ENCODE measurements at places on chromosomes 2 and 18.

DNA sequence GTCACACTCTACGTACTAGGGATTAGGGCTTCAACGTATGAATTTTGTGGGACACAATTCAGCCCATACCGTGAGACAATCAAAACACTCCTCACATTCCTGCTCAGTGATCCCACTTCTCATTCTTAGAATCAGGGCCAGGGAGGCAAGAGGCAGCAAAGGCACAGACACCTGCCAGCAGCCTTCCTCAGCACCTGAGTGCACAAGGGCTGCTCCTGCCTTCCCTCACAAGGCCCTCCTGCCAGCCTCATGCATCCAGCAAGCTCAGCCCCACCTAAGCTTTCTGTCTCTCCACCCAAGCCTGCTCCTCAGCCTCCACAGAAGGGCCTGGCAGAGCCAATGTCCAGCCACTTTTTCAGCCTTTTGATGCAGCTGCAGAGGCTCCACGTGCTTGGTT, 141.6 kb downstream of the SP3 start:
- DNase-seq = no peak

DNA sequence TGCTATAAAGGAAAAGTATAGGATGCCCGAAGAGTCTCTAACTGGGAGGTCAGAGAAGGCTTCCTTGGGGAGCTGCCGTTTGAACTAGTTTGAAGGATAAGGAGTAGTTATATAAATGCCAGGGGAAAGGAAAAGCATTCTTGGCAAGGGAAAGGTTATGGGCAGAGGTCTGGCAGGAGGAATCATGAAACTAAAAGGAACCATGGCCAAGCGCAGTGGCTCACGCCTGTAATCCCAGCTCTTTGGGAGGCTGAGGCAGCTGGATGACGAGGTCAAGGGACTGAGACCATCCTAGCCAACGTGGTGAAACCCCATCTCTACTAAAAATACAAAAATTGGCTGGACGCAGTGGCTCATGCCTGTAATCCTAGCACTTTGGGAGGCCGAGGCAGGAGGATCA, 100.6 kb upstream of the MSH2 start:
- DNase-seq = no peak

- DNase-seq = no peak
Measured at GRCh38 chr2:126887506-126887905, 11.2 kb upstream of the TEX51 start.

GRCh38 chr2:98455494-98455976, 10.9 kb downstream of the INPP4A start:
- no peak for DNase-seq

DNA sequence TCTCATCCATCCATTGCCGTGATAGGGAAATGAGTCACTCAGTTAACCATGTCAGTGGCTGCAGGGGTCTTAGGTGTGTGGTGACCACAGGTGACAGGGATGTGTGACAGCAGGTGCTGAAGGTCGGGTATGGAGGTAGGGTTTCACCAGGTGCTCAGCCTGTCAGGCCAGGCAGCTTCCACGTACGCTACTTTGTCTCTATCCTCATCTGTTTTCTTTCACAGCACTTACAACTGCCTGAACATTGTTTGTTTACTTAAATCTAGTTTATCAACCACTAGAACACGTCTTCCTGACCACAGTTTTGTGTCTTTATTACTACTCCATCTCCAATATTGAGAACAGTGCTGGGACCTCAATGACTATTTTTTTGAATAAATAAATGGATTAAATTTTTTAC, 11.4 kb upstream of the UXS1 start:
- DNase-seq = no peak

DNA sequence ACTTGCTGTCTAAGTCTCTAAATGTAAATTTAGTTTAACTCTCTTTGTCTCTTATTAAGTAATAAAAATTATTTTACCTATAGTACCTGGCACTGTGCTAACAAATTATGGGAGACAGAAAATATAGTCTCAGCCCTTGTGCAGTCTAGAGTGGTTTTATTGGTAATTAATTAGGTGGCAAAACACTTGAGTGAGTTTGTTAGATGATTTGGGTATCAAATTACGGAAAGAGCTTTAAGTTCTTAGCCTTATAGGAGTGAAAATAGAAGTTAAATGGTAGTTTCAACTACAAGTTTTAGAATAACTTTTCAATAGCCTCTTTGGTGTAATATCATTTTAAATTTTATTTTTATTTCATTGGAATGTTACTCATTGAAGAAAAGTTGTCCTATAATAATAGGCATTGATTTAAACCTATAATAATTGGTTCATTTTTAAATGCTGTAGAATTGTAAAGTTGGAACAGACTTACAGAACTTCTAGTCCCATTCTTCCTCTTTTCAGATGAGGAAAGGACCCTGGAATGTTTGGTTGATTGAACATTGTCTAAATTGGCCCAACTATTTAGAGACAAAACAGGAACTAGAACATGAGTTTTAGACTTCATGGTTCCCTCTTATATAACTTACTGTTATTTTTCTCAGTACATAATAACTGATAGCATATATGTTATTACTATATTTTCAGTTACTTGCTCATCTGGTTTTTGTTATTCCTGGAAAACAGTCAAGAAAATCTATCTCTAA, 10.2 kb upstream of the HTR2B start:
- no peak for DNase-seq

DNA sequence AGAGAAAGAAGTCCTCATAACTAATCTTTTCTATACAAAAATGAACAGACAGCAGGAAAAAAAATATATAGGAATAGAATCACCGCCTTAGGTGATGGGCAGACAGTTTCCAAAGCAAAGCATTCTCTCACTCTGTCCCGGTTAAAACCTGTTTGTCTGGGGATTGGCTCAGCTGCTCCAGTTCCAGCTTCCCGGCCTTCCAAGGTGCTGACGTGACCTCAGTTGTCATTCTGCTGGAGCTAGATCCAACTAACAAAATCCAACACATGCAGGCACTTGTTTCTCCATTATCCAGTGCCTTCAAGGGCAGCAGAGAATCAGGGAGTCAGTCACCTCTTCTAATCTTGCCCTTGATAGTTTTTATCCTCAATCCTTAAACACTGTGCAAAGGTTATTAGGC, 52.8 kb downstream of the IKZF2 start:
- no peak for DNase-seq

DNA sequence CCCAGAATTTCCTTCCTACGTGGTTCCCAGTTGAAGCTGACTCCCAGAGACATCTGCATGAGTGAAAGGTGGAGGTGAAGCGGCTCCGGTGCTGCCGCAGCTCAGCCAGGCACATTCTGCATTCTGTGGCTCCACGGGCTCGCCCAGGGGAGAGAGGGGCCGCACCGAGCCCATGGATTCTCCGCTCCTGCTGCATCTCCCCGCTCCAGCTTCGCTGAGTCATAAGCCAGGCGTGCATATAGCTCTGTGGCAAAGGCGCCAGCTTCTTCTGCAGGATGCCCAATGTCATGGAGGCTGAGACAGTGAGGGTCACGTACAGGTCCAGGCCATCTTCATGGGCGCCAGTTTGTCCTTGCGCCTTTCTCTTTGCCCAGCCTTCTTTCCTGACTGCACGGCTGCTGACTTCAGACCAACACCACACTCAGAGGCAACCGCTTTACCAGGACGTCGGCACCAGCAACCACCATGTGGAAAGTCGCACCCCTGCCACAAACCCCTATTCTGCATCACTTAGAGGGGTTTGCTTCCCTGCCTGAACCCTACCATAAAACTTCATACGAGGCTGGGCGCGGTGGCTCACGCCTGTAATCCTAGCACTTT, 215.7 kb downstream of the MGAT5 start:
- no peak for DNase-seq

DNA sequence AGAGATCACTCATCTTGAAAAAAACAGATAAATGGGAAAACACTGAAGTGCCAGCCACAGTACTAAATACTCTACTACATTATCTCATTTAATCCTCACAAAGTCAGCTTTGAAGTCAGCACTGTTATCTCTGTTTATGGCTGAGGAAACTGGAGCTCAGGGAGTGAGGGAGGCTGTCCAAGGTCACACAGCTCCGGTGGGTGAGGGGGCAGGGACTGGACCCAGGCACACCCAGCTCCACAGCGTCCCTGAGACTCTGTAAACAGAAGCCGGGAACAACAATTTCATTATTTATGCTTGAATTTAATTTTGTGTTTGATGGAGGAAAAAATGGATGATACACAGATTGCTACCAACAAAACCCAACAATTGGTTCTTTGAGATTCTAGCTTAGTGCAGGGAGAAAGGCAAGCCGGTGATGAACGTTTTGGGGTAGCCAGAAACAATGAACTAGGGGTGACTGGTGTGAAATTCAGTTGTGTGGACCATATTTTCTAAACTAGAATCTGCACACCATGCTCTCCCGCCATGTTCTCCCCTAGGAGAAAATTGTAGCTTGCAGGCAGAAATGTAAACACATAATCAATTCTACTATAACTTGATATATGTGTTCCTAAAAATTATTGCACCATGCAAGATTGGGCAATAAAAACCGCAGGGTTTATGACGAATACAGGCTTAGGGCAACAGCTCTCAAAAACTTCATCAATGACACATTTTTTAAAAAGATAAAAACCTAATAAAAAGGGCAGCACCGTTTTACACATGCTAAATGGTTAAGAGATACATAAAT, at the start of gene GREB1:
GREB1 (plus strand) TSS at position 768 of the 793 bp plus-strand sequence. CDS start 22,570 bp downstream, outside the sequence.
- no peak for DNase-seq

GRCh38 chr2:222332116-222332515, 33.3 kb upstream of the PAX3 start:
- DNase-seq = no peak

- DNase-seq = no peak
Measured at GRCh38 chr18:59918997-59919396, 19.2 kb downstream of the PMAIP1 start.

DNA sequence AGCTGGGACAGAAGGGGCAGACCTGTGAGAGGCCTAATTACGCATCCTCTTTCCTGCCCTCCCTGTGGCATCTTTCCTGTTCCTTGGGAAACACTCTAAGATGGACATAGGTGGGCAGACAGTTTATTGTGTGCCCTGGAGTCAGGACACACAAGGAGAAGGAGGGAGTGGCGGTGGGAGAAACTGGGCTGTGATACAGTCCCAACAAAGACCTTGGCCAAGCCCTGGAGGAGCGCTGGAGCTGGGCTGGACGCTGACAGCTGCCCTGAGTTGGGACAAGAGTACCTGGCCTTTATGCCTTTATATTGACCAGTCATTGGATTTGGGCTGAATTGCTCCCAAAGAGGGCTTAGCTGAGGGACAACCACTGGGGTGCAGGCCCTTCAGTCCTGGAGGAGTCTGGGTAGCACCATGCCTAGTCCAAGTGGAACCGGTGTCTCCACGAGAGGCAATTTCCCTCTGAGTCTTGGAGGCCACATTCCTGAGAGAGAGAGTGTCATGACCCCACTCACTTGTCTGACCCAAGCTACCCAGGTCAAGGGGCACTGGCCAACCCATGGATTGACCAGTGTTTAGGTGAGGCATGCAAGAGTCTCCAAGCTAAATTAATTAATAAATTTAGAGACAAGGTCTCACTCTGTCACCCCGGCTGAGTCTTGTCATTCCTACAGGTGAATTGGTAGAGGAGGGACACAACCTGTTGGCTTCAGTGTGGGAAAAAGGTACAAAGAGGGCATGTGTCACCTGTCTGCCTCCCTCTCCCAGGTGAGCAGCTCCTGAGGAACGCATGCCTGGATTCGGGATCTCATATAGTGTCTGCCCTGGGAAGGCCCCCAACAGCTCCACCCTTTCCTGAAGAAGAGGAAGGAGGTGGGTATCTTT, 107.1 kb upstream of the ST3GAL5 start:
- no peak for DNase-seq

DNA sequence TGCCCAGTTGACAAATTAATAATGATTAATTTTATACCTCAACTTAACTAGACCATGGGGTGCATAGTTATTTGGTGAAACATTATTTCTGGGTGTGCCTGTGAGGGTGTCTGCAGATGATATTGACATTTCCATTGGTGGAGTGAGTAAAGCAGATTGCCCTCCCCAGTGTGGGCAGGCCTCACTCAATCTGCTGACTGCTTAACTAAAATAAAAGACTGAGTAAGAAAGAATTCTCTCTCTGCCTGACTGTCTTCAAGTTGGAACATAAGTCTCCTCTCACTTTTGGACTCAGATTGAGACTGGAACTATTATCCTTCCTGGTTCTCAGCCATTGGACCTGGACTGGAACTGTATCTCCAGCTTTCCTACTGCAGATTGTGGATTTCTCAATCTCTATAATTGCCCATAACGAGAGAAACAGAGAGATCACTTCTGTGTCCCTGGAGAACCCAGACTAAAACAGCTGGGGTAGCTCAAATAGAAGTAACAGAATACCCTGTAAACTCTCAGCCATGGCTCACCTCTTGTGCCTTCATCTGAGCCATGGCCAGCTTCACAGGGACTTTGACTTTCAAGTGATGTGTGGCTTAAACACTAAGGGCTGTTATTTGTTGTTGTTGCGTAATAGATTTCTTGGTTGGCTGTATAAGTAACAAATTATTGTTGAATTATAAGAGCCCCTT, 575.3 kb upstream of the RAB6C start:
- DNase-seq = no peak

- DNase-seq = no peak
Measured at GRCh38 chr2:232521959-232522622, 1.9 kb downstream of the PRSS56 start.

- no peak for DNase-seq
Measured at GRCh38 chr2:218284106-218284811, 8.0 kb downstream of the TMBIM1 start.

DNA sequence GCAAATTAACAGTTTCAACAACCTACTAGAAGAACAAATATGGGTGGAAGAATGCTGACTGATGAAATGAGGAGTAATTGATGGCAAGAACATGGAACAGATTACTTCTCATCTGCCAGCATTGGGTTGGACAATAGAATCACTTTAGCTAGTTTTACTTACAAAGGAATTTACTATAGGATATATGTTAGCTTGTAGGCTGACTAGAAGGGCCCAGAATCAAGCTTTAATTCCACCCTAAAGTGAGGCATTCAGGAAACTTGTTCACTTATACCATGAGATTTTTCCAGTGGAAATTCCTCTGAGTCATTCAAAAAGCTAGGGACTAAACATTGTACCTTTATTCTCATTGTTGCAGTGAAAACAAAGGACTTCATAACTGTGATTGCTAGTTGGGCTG, 5.0 kb upstream of the ZSWIM2 start:
- DNase-seq = no peak

DNA sequence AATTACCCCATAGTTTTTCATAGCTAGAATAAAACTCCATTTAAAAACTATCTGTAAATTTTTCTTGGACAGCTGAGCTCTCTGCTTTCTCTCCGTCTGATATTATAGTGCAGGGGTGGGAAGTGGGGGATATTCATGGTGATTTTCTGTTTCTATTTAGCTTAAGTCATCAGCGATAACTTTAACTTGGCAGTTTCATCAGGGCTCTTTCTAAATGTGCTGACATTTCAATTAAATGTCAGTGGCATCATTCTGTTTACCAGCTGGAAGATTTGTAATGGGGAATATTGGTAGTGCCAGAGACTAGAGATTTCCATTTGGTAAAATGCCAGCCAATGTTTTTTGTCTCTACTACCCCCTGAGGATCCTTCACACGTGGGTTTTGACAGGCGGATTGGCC, 53.5 kb upstream of the CAPN13 start:
- DNase-seq = no peak

GRCh38 chr2:16454621-16455020, 211.0 kb downstream of the CYRIA start:
- no peak for DNase-seq

Data from BJ (cell line).